ENCODE measurements at places on chromosomes 11 and 22.
A peak's percentile ranks its signal among the peaks of the same experiment; 100 is the strongest.

DNA sequence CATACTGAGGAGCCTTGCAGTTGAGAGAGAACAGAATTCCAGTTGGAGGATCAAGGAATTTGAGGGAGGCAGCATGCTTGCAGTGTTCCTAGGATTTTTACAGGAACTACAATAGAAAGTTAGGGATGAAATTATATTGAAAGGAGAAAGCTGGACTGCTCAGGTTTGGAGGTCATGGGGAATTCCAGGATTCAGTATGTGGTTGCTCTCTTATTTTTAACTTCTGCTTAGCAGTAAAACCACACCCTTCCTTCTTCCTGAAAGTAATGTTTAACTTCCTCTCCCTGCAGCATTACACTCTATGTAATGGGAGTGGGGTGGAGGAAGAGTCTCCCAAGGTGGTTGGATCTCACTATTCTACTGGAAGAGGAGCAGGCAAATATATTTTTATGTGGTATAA is 31.3 kb downstream of the CTNND1 start:
- peak; percentile 69 for DNase-seq

DNA sequence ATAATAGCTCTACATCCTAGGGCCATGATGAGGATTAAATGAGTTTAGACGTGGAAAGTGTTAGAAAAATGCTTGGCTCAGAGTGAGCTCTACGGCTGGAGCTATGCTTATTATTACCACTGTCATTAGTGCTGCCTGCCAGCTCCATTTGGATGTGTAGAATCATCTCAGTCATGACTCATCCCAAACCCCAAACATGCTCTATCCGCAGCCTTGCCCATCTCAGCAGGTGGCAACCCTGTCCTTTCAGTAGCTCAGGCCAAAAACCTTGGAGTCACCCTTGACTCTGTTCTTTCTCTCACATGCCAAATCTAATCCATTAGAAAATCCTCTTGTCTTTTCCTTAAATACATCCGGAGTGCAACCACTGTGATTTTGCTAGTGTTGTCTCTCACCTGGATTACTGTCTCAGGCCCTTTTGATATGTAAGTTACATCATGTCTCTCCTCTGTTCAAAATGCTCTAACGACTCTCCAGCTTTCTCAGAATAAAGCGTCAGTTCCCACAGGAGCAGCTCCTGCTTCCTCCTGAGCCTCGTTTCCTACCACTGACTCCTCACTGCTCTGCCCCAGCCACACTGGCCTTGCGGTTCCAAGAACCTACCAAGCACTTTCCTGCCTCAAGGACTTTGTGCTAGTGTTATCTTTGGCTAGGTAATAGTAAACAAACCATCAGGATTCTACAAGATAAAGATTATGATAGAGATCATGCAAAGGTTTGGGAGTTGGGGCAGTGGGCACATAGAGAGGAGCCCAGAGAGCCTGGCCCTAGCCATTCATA is 10.5 kb upstream of the CHRM1 start:
- DNase-seq: no peak

GRCh38 chr11:33044285-33044756 is 4.9 kb downstream of the TCP11L1 start:
- DNase-seq: no peak

DNA sequence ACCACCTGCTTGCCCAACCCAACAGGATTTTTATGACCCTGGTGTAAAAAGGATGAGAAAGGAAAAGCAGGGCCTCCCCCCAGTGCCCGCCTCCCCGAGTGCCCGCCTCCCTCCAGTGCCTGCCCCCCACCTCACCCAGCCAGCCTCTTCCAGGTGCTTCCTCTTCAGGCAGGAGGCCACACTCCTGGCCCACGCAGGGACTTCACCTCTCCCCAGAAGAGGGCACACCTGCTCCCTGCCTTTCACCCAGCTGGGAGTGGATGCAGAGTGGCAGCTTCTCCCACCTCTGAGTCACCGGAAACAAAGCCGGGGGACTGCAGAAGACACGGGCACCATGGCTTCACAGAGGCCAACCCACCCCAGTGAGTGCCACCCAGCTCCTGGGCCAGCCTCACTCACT is 16.1 kb downstream of the CPT1A start:
- DNase-seq: no peak

DNA sequence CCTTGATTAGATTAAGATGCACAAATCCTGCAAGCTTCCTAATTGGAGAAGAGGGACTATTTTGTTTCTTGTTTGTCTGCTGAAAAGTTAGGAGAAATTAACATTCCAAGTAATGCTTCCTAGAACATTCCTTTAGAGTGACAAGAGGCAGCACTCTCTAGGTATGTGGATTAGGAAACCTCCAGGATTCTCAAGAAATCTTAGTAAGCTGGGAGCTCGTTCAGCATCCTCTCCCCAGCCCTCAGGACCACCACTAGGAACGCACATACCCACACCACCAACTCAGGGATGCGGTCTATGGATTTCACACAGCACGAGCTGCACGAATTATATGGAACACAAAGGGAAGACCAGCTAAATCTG is 52.9 kb downstream of the NCAPD3 start:
- DNase-seq: no peak

- DNase-seq: no peak
Measured at GRCh38 chr11:32450372-32450771, 15.0 kb upstream of the WT1 start.

GRCh38 chr11:8273287-8273686 is 9.6 kb upstream of the LMO1 start:
- DNase-seq: no peak

DNA sequence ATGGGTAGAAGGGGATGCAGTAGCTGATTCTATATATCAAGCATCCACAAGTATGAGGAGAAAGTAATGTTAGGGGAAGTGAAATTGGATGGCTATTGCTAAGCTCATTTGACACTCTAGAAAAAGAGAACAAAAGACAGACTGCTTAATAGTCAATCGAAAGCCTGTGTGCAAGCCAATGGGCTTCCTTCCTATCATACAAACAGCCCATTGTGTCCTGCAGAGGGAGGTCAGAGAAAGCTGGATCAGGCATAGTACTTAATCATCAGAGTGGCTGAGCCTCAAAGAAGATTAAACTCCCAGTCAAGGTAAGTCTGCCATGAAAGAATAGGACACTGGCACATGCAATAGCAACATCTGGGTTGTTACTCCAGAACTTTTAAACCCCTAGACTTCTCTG is 50.9 kb upstream of the PGR start:
- DNase-seq: no peak

DNA sequence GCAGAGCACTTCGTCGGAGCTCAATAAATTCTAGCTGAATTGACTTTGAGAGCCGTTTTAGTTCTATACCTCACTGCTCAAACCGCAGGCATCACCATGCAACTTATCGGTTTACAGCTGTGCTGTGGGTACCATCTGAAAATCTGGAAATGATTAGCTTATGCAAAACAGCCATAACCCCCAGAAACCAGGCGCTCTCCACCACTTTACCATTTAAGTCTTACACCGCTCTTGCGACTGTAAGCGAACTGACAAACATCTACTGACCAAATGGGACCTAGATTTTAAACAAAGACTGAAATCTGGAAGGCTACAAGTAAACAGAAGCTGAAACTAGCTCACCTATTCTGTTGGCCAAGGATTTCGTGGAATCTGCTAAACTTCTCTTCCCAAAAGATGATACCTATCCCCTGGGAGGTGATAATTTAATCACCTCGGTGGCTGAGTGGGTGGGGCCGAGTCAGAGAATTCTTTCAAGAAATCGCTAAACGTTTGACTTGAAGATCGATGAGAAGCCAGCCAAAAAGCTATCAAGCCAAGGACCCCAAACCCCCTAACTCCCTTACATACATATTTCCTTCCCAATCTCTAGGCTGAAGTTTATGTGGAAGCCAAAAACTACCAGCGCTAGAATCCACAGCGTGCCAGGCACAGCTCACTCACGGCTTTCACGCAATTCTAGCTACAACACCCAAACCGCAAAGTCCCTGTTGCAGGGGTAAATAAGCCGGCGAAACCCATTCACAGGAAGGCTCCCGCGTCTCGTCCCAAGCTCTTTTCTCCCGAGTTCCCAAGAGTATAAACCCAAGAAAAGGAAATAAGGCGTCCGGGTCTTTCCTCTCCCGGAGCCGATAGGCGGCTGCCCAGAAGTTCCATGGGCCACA is 644 bp downstream of the SPTY2D1 start:
- no peak for DNase-seq

Data from RCC 7860 (cell line).